Activated naive CD8-positive, alpha-beta T cell treated with anti-CD3 and anti-CD28 coated beads for 36 hours (primary cell): ENCODE measurements at places on chromosomes 2 and 18.

DNA sequence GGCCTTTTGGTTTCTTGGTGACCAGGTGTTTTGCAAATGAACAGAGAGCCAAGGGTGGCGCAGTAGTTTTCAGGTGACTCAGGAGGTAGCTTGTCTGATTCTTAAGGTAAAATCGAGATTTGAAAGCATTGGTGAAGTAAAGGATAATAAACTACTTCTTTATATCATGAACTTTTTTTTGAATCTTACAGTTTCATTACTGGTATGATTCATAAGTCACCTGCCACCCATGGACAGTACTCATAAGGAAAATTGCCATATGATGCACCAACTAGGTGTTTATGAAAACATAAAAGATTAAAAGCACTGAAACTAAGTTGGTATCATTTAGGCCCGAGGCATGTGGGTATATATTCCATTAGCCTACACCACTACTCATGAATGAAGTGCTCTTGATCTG, 84.1 kb upstream of the MGAT5 start:
- DNase-seq: peak; percentile 25

DNA sequence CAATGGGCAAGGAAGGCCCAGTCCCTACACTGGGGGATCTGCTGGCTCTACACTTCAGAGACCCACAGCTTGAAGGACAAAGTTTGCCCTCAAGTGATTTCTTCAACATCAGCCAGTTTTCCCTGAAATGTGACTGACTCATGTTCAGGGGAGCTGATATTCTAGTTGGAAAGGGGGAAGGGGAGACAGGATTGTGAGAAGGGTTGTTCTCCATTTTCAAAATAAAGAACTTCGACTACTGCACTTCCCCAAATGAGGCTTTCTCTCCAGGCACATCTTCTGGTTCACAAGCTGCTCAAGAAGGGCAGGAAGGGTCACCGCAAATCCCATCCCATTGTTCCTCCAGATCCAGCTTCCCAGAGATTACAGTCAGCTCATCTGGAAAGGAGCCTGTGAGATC, 117.6 kb downstream of the BCL2L11 start:
- no peak for DNase-seq

DNA sequence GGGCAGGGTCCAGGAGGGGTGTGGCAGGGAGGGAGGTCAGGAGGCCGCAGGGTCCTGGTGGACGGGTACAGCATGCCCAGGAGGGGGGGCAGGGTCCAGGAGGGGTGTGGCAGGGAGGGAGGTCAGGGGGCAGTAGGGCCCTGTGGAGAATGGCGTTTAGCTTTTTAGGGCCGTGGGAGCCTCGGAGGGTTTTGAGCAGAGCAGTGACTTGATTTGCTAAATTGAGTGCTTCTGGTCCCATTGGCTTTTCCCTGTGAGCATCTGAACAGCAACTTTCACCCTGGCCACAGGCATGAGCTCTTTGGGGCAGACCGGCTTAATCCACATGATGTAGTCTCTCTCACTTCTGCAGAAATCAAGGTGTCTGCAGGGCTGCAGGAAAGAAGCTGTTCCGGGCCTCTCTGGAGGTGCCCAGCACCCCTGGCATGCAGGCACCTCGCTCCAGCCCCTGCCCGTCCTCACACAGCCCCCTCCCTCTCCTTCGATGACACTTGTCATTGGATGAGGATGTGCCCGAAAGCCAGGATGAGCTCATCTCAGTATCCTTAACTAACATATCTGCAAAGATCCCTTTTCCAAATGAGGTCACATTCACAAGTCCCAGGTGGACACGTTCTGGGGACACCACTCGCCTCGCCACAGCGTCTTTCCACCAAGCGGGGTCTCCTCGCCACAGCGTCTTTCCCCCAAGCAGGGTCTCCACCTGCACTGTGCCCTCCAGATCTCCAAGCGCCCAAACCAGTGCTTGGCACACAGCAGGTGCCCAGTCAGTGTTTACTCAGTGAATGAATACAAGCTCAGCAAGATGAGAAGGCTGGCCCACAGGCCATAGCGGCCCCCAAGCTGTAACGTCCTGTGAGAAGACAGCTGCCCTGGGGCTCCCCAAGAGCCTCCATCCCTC, 94.0 kb downstream of the NDUFA10 start:
- DNase-seq: no peak

DNA sequence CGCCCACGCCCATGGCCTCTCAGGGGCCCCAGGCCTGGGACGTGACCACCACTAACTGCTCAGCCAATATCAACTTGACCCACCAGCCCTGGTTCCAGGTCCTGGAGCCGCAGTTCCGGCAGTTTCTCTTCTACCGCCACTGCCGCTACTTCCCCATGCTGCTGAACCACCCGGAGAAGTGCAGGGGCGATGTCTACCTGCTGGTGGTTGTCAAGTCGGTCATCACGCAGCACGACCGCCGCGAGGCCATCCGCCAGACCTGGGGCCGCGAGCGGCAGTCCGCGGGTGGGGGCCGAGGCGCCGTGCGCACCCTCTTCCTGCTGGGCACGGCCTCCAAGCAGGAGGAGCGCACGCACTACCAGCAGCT, 2.4 kb downstream of the B3GNT7 start:
- no peak for DNase-seq

- DNase-seq: no peak
Observed at GRCh38 chr2:1827686-1828085, 83.4 kb upstream of the PXDN start.

- no peak for DNase-seq
Observed at GRCh38 chr18:44119607-44120006, 561.1 kb upstream of the SETBP1 start.

DNA sequence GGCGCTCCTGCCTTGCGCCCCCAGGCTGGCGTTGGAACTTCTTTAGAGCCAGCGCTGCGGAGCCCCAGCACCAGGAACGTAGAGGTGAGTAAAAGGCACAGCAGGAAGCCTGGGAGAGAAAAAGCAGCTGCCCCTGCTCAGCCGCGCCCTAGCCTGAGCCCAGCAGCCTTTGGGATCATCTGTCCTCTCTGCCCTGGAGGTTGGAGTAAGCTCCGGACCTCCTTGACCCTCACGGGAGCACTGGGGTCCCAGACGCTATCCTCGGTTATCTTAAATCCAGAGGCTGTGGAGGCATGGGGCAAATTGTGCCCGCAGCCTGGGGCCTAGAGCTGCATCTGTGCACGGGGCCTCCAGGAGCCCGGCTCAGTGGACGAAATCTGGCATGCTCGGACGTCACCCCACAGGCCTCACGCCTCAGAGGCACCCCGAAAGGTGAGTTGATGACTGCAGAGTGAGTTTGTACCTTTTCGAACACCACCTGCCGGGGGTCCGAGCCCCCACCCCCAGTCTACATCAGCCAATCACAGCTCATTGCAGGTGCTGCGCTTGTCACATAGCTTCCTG, 1.6 kb upstream of the SLC66A2 start:
- no peak for DNase-seq

DNA sequence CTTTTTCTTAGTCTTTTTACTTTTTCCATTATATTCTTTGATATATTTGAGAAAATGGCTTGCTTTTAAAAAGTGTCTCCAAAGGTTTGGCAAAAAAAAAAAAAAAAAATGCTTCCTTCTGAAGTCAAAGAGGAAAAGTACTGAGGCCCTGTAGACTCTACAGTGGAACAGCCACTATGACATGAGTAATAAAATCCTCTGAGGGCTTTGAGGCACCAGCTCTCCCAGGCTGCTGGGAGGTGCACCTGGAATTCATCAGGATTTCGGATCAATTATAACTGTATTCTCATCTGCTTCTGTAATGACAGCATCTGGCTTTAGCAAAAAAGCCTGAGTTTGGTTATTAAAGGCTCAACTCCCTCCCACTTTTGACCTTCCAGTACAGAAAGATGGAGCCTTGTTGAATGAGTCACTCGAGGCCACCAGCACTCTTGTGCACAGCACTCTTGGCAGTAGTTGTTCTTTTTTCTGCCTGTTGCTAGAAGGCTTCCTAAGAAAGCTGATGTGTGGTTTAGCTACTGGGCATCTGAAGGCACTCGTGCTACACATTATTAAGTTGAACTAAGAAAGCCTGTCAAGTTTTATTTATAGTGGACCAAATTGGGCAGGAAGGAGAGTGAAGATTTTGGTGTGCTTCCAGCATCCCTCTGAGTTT, 131.3 kb downstream of the PRPF40A start:
- DNase-seq: no peak

GRCh38 chr18:22309191-22309590, 108.5 kb downstream of the CTAGE1 start:
- no peak for DNase-seq

GRCh38 chr2:239264838-239265651, 135.8 kb downstream of the HDAC4 start:
- DNase-seq: peak; percentile 58

DNA sequence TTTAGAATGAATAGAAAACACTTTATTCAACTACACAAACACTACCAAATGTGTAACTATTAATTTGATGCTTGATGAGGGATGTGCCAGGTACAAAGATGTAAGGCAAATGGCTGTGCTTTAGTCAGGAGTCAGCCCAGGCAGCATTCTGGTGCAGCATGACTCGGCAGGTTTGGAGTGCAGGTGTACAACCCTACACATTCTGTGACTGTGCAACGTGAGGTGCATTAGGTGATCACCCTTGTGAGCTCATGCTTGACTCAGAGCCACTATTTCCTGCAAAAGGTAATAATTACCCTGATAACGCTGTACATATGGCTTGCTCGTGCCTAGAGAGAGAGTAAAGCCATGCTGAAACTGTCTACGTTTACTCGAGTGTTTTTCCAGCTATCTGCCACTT, 288.7 kb upstream of the DSEL start:
- no peak for DNase-seq

GRCh38 chr18:79203017-79203605, 133.9 kb downstream of the ATP9B start:
- DNase-seq: peak; percentile 27

DNA sequence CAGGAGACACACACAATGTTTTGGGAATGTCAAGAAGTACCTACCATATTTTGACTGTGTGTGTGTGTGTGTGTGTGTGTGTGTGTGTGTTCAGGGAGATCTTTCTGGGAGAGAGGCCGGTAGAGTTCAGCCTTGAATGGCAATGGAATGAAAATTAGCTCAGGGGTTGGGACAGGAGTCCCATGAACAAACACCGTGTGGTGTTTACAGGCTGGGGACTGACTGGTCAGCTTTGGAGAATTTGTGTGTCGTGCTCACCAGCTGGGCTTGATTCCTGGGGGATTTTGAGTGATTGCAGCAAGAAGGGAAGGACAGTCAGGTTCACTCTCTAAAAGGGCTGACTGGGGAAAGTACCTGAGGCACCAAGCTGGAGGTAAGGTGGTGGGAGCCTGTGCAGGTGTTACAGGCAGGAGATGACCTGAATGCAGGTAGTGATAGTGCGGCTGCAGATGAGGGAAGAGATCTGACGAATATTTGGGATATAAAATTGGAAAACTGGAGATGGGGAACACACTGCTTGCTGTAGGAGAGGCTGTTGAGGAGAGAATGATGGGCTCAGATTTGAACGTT, 2.5 kb upstream of the ADNP2 start:
- no peak for DNase-seq

DNA sequence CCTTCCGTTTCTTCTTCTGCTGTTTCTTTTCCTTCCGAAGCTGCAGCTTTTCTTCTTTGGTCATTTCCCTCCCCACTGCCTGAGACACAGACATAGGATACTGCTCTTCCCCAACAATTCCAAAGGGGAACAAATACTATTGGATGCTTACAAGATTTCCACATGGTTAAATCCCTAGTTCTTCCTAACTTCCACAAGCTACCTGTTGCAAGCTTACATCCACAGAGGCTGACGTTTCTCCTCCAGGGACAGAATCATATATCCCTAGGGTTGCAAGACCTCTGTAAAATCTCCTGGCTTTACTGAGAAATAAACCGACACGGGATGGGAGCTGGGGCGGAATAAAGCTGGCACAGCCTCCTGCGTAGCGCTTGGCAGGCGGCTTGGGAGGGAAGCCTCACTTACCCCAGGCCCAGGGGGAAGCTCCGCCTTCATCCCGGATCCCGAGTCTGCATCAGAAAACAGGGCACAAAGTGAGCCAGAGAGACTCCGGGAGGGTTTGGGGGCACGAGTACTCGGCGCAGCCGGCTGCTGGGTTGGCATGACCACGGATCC, 590 bp downstream of the EIF2B4 start:
- DNase-seq: no peak

DNA sequence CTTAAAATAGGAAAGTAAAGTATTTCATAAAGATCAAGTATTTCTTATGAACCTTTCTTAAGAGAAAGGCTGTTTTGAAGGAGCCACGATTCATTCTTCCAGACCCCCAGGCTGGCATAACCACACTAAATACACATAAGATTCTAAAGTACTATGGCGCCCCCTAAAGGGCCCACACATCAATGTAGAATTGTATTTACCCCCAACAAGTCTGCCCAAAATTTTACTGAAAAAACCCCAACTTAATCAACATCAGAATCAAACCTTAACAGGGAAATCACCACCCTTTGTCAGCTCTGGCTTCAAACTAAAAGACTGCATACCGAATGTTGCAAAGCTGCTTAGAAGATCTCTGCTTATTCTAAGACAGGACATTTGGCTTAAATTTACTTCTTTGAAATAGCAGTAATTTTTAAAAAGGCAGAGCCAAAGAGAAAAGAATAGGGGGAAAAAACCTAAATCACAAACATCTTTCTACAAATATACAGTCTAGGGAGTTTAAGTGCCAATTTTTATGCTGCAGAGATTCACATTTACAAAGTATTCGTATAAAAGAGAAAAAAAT, 20.4 kb upstream of the BCL2 start:
- no peak for DNase-seq

GRCh38 chr2:128448331-128449225, 129.9 kb upstream of the HS6ST1 start:
- no peak for DNase-seq
